ENCODE measurements at places on chromosomes 12 and 14. TPM values are rescaled to one million over a fixed set of nuclear protein-coding genes. Genes with fewer than 3 reads are reported as not detected.

The NFATC4 gene
- not detected for total RNA-seq

The NR1H4 gene
- 10.7 TPM for total RNA-seq

The TCL1A gene
- total RNA-seq = not detected

The MYO1H gene
- total RNA-seq = not detected

The KRT8 gene
- total RNA-seq = 1,565 TPM

The C14orf39 gene
- total RNA-seq = not detected

The ZC3H10 gene
- total RNA-seq = 8.4 TPM

The CACNA1C gene
- 1.2 TPM for total RNA-seq

The ZNF384 gene
- 23.8 TPM for total RNA-seq

The KRT77 gene
- total RNA-seq = not detected

The RNASE1 gene
- total RNA-seq = not detected

The SAMD15 gene
- total RNA-seq = 0.95 TPM

The APOF gene
- total RNA-seq = not detected

The CLEC7A gene
- total RNA-seq = not detected

The IGFBP6 gene
- 265 TPM for total RNA-seq

The DHRS2 gene
- not detected for total RNA-seq

The RFX4 gene
- not detected for total RNA-seq

The WNT5B gene
- 4.9 TPM for total RNA-seq

The ERG28 gene
- 5.8 TPM for total RNA-seq

The SERPINA10 gene
- not detected for total RNA-seq

The GYS2 gene
- total RNA-seq = not detected

The NPAS3 gene
- total RNA-seq = not detected

The TTC7B gene
- total RNA-seq = 16.2 TPM

The ZDHHC22 gene
- total RNA-seq = 0.03 TPM

The CLEC4A gene
- total RNA-seq = not detected

The ZC2HC1C gene
- 6.5 TPM for total RNA-seq

The IL22 gene
- not detected for total RNA-seq

The DPF3 gene
- total RNA-seq = not detected

All from Caki2 (cell line).